ENCODE measurements at places on chromosomes 2 and 18. TPM values are rescaled to one million over a fixed set of nuclear protein-coding genes. Genes with fewer than 3 reads are reported as not detected.

Gene EPB41L3
- total RNA-seq, result 147 TPM

Gene C2orf81
- total RNA-seq, result 0.19 TPM

Gene MC4R
- not detected for total RNA-seq

Gene QPCT
- 16.7 TPM for total RNA-seq

Gene TNS1
- total RNA-seq, result 27.4 TPM

Gene STPG4
- total RNA-seq, result 0.09 TPM

Gene PTPRM
- total RNA-seq, result 80.9 TPM

Gene BOLA3
- 26.4 TPM for total RNA-seq

Gene DSC2
- under 0.01 TPM for total RNA-seq
